ENCODE measurements at places on chromosomes 4 and X. TPM values are rescaled to one million over a fixed set of nuclear protein-coding genes. Genes with fewer than 3 reads are reported as not detected.

The FRMD7 gene
- total RNA-seq = not detected

The EMCN gene
- total RNA-seq = 6.8 TPM

The UGT2B15 gene
- total RNA-seq = 0.36 TPM

GRCh38 chr4:3046162-3046561 is 28.2 kb downstream of the HTT-AS start:
- peaks cover 10% of the 10 kb centered on the region for H3K27me3 ChIP-seq
- DNase-seq = no peak
- H3K4me1 ChIP-seq = no peaks in the 10 kb centered on the region
- no peak overlapping the region for H3K27ac ChIP-seq
- no peaks in the 10 kb centered on the region for H3K36me3 ChIP-seq

DNA sequence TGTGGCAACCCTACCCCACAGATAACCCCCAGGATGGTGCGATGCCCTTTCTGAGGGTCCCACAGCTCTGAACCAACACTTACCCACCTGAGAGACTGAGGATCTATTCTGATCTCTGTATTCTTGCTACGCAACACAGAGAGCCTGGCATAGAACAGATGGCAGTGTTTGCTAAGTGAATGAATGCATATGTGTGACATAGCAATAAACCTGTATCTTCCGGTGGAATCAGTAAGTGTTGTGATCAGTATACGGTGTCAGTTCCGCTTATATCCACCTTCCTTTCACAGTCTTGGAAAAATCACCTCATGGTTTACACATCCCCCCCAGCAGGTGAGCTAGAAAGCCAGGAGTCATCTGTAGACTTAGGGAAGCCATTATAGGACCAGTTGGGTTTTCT is 5.9 kb upstream of the HSD17B10 start:
- H3K4me1 ChIP-seq = peaks cover 18% of the 10 kb centered on the region
- H3K36me3 ChIP-seq = no peaks in the 10 kb centered on the region
- no peak for DNase-seq

GRCh38 chr4:105859233-105859632 is 36.0 kb upstream of the NPNT start:
- H3K4me3 ChIP-seq = no peak overlapping the region
- no peaks in the 10 kb centered on the region for H3K36me3 ChIP-seq
- DNase-seq = no peak
- no peaks in the 10 kb centered on the region for H3K4me1 ChIP-seq
- H3K27me3 ChIP-seq = no peaks in the 10 kb centered on the region
- no peak overlapping the region for H3K27ac ChIP-seq

GRCh38 chr4:6938647-6939271 is 29.1 kb downstream of the TBC1D14 start:
- H3K27ac ChIP-seq = peak overlapping the region; percentile 31
- peaks cover 22% of the 10 kb centered on the region for H3K4me1 ChIP-seq
- DNase-seq = no peak
- H3K27me3 ChIP-seq = no peaks in the 10 kb centered on the region

DNA sequence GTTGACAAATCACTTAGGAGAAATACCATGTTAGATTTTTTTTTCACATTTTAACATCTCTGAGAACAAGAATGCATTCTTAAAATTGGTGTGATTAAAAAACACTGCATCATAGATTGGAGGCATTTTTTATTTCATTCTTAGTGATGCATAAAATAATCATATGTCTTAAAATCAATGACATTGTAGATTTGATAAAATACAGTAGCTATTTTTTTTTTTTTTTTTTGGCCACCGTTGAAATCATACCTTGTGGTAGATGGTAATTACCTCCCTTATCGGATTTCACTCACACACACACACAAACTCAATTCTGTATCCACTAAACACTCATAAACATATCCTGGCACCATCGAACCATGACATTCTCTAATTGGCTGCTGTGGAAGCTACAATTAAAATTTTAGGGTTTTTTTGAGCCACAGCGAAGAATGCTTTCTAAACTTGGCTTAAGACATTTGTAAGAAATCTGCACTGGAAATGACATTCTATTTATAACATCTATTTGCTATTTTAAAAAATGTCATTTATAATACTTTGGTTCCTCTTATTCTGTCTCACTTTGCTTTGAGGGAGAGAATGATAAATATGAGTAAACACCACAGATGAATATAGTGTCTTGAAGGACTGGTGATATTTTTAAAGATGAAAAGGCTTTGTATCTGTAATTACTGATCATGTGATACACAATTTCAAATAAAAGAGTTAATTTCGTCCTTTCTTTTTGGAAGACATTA is 60.1 kb downstream of the CCSER1 start:
- no peak for DNase-seq
- H3K4me3 ChIP-seq = no peak overlapping the region
- no peaks in the 10 kb centered on the region for H3K4me1 ChIP-seq
- no peaks in the 10 kb centered on the region for H3K36me3 ChIP-seq
- H3K27me3 ChIP-seq = no peaks in the 10 kb centered on the region
- H3K27ac ChIP-seq = no peak overlapping the region

The SORCS2 gene
- total RNA-seq = 6.4 TPM

All from sigmoid colon (tissue), 7 donors.